ENCODE measurements at places on chromosomes 12 and 14. TPM values are rescaled to one million over a fixed set of nuclear protein-coding genes. Genes with fewer than 3 reads are reported as not detected.

- DNase-seq, result no peak
Observed at GRCh38 chr12:3173912-3174311, 96.7 kb downstream of the TSPAN9 start.

DNA sequence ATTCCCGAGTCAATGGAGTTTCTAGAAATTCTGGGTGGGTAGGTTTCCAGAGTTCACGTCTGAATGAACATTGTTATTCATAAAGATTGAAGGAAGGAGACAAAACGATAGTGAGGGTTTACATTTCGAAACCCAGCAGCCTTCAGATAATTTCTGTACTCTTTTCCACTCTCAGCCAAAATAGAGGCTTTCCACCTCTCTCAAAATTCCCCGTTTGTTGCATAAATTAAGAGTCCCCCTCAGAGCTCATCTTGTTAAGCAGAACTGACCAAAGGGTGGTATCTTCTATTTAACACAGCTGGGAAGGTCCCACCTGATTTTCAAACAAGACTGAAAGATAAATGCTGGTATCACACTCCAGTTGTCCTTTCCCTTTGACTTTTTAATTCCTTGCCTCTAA lies 21.5 kb upstream of the YARS2 start:
- DNase-seq, result no peak

DNA sequence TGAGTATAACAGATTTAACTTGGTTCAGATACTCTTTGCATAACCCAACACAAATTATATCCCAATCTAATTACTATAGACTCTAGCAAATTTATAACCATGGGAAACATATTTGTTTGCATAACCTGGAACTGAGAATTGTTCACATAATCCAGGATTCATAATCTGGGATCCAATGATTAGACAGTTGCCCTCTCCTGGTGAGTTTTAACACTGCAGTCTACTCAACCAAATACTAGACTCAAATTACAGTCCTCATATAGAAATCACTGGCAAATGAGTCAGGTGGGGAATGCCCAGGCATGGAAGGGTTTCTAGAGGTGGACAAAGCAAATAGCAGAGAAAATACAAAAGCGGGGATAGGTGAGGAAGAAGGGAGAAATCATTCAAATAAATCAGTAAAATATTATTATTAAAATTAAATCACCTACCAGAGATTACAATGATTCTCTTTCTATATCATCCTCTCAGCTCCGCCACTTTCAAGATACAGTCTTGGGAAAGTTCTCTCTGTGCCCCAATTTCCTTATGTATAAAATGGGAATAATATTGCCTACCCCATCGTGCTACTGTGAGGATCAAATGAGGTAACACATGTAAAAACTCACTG lies 9.4 kb downstream of the GCH1 start:
- DNase-seq, result no peak

DNA sequence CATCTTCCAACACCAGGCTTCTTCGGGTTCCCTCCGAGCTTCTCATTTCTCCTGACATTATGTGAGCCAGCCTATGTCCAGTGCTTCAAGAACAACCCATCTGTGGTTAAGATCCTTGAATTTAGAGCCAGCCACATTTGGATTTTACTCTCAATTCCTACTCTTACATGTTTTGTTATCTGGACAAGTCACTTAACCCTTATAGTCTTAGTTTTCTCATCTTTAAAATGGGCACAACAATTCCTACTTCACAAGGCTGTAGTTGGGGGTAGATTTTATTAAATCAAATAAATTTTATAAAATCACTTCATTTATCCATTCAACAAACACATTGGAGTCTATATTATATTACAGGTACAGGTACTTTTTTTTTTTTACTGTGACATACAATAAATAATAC lies 105.5 kb upstream of the SLC38A2 start:
- DNase-seq, result no peak

Gene ANKRD52
- total RNA-seq, result 49.4 TPM

GRCh38 chr14:103581954-103582703 lies 19.4 kb downstream of the COA8 start:
- no peak for DNase-seq

Gene TAS2R7
- total RNA-seq, result not detected

DNA sequence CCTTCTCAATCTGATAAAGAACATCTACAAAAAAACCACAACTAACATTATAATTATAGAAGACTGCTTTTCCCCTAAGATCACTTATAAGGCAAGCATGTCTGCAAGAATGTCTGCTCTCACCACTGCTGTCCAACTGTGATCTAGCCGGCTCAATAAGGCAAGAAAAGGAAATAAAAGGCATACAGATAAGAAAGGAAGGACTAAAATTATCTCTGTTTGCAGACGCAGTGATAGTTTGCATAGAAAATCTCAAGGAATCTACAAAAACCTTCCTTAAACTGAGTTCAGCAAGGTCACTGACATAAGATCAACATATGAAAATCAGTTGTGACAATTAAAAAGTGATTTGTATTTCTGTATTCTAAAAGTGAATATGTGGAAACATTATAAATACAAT lies 138.0 kb upstream of the EGLN3 start:
- no peak for DNase-seq

Gene RPL6
- total RNA-seq, result 1,087 TPM

Gene ASCL1
- total RNA-seq, result not detected

DNA sequence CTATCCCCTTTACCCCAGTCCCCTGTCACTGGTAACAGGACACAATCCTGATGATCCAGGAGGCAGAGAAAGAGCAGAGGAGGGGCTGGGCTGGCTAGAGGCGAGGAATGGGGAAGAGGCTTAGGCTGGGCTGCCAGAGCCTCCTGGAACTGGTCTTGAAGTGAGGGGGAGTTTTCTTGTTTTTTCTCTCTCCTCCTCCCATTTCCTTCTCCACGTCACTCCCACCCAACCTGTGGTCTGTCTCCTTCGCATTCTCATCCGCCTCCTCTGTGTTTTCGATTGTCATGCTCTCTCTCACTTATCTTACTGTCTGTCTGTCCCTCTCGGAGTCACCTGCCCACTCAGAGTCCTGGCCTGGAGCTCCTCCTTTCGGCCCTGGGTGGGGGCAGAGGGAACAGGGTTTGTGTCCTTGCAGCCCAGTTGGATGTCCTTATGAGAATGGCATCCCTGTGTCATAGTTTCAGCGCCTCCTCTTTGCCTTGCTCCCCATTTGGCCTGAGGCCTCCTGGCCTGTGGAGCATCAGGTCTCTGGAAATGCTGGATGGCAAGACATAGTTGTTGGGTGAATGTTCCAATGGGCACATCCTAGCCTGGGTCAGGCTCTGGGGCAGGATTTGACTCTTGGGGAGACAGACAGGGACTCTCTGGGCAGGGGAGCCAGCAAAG lies 3.4 kb upstream of the KRT80 start:
- DNase-seq, result no peak

Gene DBX2
- not detected for total RNA-seq

Gene LRFN5
- not detected for total RNA-seq

GRCh38 chr12:86389949-86390348 lies 133.8 kb upstream of the MGAT4C start:
- DNase-seq, result no peak

DNA sequence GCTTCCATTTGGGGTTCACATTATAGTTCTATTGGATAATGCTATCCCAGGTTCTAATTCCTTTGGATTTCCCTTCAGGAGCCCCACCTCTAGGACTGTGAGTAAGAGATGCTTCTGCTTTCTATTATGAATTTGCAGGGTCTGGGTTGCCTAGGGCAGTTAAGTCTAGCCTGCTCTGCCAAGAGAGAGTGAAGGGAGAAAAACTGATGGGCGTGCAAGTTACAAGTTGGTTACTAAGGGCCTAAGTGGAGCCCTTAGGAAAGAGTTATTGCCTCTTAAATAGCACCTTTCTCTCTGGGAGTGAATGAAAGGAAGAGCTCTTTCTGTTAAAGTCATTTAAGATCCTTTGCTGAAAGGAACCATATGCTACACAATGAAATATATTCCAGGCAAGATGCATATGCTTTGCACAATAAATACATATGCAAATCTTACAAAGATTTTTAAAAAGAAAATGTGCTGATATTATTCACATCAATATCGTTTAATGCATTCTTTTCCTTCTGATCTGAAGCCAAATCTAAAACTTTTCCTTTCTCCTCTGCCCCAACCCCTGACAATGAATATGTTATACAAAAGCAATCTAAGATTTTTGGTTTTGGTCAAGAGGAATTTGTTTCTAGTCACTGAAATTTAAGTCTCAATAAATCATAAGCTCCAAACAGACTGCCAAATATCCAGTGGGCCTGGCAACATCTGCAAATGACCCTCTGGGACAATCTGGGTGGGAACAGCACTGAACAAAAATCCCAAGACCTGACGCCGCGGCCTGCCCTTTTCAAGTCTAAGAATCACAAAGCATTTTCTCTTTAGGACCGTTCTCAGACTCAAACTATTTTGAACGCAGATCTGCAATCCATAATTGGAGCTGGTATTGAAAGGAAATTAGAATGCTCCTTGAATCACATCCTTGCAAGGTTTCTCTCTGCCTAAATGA lies 586.7 kb downstream of the ETNK1 start:
- no peak for DNase-seq

Gene LTBR
- total RNA-seq, result 0.61 TPM

- DNase-seq, result no peak
Observed at GRCh38 chr12:531951-532585, 72.3 kb downstream of the B4GALNT3 start.

- DNase-seq, result no peak
Observed at GRCh38 chr12:25894759-25895158, 63.7 kb upstream of the RASSF8 start.

Gene FGF23
- total RNA-seq, result not detected

Gene SERPINA9
- not detected for total RNA-seq

Gene RNF212B
- not detected for total RNA-seq

Gene CINP
- 35.6 TPM for total RNA-seq

- peak; percentile 57 for DNase-seq
Observed at GRCh38 chr12:3988519-3989217, 115.5 kb upstream of the PARP11 start.

- no peak for DNase-seq
Observed at GRCh38 chr12:273382-273781, 10.7 kb upstream of the SLC6A13 start.

Gene RNU7-1
- total RNA-seq, result not detected

DNA sequence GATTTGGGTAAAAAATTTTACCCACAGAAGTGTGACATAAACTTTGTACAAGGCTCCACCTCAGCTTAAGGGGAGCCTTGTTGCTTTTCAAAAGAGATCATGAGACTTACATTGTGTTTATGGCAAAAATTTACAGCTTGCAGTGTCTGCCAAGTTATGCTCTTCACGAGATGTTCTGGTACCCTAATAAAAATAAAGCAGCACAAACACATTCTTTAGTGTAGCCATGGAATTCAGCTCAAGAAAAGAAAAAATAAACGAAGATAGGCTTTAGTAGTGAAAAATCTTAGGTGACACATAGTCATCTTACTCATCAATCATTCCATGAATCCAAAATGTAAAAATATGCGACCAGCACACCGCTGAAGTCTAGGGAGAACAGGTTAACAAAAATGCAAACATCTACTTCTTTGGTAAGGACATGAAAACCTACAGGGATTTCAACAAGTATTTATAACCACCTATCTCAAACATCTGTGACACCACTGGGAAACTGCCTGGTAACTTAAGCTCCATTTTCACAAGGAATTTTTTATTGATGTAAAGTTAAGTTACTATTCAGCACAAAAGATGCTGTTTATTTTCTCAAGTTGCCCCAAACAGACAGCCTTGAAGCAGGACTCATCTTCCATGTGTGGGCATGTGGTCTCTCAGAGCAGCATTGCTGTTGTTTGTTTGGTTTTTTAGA lies 32.9 kb downstream of the DMAC2L start:
- DNase-seq, result no peak

Gene KLRC1
- 7.8 TPM for total RNA-seq

GRCh38 chr12:66393890-66394289 lies 91.6 kb downstream of the HELB start:
- no peak for DNase-seq

DNA sequence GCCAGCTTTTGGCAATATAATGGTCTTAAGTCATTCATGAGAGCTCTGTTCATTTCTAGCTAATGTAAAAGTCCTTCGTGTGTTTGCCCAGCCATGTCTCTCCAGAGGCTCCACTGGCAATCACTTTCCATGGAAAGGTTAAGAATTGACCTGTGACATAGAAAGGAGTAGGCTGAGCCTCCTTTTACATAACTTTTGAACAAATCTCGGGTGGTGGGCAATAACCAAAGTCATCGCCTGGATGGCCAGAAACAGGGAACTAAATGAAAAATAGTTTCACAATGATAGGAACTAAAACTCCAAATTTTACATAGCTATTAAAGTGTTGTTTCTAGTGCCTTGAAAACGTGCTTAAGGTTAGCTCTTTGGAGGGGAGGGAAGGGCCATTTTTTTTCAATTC lies 6.5 kb downstream of the BHLHE41 start:
- no peak for DNase-seq

Measured in activated naive CD8-positive, alpha-beta T cell treated with anti-CD3 and anti-CD28 coated beads, Interleukin-2, amount 10 ng/mL, durations not matched to agents 7 days and 5 days (primary cell).